ENCODE measurements at places on chromosomes 2 and 18. TPM values are rescaled to one million over a fixed set of nuclear protein-coding genes. Genes with fewer than 3 reads are reported as not detected.
A peak's percentile ranks its signal among the peaks of the same experiment; 100 is the strongest.

- no peaks in the 10 kb centered on the region for H3K4me1 ChIP-seq
- DNase-seq, result no peak
- no peaks in the 10 kb centered on the region for H3K36me3 ChIP-seq
- no peak overlapping the region for H3K27ac ChIP-seq
- no peak overlapping the region for H3K4me3 ChIP-seq
Measured at GRCh38 chr2:236998236-236998635, 87.5 kb upstream of the COPS8 start.

DNA sequence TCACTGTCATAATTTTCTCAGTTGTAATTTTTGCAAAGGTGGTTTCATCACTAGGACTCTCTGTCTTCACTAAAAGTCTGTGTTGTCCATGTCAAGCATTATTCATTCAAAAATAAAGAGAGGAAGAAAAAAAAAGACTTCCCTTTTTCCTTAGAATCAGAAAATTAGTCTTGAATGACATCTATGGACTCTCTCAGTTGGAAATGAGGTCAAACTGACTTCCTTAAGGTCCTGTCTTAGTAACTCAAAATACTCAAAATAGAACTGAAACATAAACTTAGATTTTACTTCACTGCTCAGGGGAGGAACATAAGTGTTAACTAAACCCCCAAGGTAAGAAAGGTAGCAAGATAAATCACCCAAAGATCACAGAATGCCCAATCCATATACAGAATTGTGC is 2.2 kb upstream of the ZNF407 start:
- peaks cover 22% of the 10 kb centered on the region for H3K4me1 ChIP-seq
- DNase-seq, result no peak

- H3K36me3 ChIP-seq, result no peaks in the 10 kb centered on the region
- H3K4me3 ChIP-seq, result no peak overlapping the region
- H3K4me1 ChIP-seq, result no peaks in the 10 kb centered on the region
- no peak overlapping the region for H3K27ac ChIP-seq
- no peaks in the 10 kb centered on the region for H3K27me3 ChIP-seq
Measured at GRCh38 chr2:143300536-143300935, 171.3 kb downstream of the ARHGAP15 start.

GRCh38 chr2:8170552-8171327 is 511.1 kb upstream of the ID2 start:
- no peak overlapping the region for H3K27ac ChIP-seq
- H3K36me3 ChIP-seq, result no peaks in the 10 kb centered on the region
- H3K4me3 ChIP-seq, result no peak overlapping the region

GRCh38 chr18:1483385-1483784 is 578.7 kb downstream of the ADCYAP1 start:
- H3K4me1 ChIP-seq, result no peaks in the 10 kb centered on the region
- H3K27ac ChIP-seq, result no peak overlapping the region
- no peak overlapping the region for H3K4me3 ChIP-seq
- no peaks in the 10 kb centered on the region for H3K27me3 ChIP-seq

DNA sequence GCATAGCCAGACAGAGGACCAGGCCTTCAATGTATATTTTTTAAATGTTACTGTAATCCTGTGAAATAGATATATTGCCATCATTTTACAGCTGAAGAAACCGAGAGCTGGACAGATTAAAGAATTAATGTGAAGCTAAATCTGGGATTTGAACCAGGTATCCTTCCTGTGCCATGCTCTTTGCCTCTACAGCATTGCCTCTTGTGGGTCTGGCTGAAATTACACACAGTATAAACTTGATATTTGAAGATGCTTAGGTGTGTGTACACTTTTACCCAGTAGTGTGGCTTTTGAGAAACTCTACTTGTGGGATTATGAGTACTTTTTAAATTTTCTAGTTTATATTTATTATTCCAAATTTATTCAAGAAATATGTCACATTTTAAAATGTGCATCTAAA is 264.5 kb downstream of the CNTNAP5 start:
- DNase-seq, result no peak
- H3K36me3 ChIP-seq, result no peaks in the 10 kb centered on the region
- no peaks in the 10 kb centered on the region for H3K27me3 ChIP-seq
- H3K4me3 ChIP-seq, result no peak overlapping the region
- no peaks in the 10 kb centered on the region for H3K4me1 ChIP-seq

DNA sequence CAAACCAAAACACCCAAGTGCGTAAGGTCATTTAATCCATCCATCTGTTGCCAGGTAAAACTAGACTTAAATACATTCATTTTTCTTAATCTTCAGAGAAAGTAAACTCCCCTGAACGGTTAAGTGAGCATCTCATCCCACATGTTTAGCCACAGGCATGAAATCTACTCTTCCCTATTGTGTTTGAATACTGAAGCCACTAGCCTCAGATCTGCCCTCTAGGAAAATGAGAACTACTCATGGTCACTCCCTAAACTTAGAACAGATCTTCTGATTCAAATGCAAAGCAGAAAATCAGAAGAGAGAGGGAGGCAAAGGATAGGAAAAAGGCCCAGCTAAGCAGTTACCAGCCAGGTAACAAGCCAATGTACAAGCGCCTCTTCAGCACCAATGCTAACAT is 7.1 kb downstream of the TMEM247 start:
- H3K27ac ChIP-seq, result no peak overlapping the region
- no peak overlapping the region for H3K4me3 ChIP-seq
- no peak for DNase-seq
- peaks cover 32% of the 10 kb centered on the region for H3K4me1 ChIP-seq
- H3K36me3 ChIP-seq, result no peaks in the 10 kb centered on the region
- no peaks in the 10 kb centered on the region for H3K27me3 ChIP-seq

DNA sequence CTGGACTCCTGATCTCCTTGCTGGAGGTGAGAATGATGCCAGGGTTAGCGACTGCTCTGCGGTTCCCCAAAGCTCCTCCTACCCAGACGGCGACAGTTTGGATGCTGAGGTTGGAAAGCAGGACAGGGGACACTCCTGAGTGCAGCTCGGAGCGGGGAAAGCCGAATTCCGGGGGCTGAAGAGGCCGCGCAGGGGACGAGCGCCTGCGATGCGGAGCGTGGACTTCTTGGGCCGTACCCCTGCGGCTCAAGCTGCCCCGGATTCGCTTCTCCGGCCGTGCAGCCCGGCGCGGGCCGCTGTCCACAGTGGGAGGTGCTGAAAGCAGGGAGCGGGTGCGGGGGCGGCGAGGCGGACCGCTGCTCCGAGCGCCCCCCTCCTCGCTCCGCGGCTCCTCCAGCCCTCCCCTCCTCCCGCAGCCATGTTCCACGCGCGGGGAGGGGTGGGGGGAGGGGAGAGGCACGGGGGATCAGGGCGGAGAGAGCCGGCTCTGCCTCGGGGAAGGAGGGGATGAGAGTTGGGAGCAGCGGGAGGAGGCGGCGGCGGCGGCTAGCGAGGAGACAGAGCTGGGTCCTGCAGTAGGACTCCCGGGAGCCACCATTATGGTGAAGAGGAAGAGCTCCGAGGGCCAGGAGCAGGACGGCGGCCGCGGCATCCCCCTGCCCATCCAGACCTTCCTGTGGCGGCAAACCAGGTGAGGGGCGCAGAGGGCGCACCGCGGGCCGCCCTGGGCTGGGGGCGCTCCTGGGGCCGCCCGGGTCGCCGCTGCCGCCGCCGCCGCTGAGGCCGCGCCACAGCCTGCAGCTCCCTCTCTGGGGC is at the start of gene UNC80:
Gene UNC80, plus strand, starts transcription at position 359 of the 816 bp plus-strand sequence. Its CDS starts 241 bp downstream, at position 600.
- peaks cover 6% of the 10 kb centered on the region for H3K27me3 ChIP-seq
- H3K27ac ChIP-seq, result no peak within 1 kb of the TSS
- no peaks in the 10 kb centered on the region for H3K4me1 ChIP-seq
- no peaks in the 10 kb centered on the region for H3K36me3 ChIP-seq
- no peak for DNase-seq

DNA sequence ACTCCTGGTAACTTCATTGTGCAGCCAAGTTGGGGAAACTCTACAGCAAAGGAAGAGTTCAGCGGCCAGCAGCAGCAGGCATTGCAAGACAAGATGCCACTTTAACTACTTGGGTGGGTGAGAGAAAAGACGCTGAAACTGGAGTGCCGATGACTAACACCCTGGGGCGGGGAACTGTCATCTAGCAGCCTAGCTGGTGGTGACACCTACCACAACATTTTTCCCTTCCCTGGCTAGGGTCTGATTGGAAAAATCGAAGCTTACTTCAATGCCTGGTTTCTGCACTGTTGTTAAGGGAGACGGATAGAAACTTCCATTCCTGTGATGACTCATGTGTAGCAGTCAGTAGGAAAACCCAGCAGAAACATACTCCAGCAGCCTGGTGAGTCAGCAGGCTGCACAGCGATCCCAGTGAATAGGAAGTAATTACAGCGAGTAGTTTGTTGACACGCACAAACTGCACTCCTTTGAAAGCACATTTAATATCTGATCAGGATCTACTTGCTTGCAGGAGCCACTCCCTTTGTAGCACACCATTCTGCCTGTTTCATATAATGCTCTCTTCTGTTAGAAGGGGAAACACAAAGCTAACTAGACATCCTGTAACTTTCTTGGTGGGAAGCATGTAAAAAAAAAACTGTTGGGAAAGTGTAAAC is 62.1 kb upstream of the MAPRE2 start:
- DNase-seq, result peak; percentile 49
- no peaks in the 10 kb centered on the region for H3K27me3 ChIP-seq
- no peaks in the 10 kb centered on the region for H3K36me3 ChIP-seq
- H3K4me1 ChIP-seq, result no peaks in the 10 kb centered on the region

- no peak overlapping the region for H3K27ac ChIP-seq
- peaks cover 6% of the 10 kb centered on the region for H3K4me1 ChIP-seq
- no peak overlapping the region for H3K4me3 ChIP-seq
- no peaks in the 10 kb centered on the region for H3K36me3 ChIP-seq
Measured at GRCh38 chr2:28676152-28676835, 75.3 kb upstream of the PPP1CB start.

DNA sequence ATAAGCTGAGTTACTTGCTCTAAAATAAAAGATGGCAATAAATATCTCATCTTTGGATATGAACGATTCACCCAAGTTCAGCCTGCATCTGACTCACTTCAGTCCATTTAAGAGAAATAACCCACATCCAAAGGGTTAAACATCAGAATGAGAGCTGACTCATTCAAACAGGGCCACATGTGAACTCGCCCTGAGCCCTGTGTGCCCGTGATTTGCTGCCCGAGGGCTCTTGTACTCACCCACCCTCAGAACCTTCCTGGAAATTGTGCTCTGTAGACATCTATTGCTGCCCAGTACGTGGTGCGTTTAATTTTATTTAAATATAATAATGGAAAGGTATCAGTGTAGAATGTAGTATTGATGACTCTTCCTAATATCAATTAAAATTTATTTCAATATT is 66.9 kb upstream of the RBM44 start:
- peaks cover 60% of the 10 kb centered on the region for H3K4me1 ChIP-seq
- no peaks in the 10 kb centered on the region for H3K27me3 ChIP-seq
- no peak for DNase-seq

- no peak overlapping the region for H3K27ac ChIP-seq
- no peak overlapping the region for H3K4me3 ChIP-seq
- no peaks in the 10 kb centered on the region for H3K36me3 ChIP-seq
- H3K4me1 ChIP-seq, result peaks cover 11% of the 10 kb centered on the region
Measured at GRCh38 chr2:12106440-12107080, 360.1 kb downstream of the LPIN1 start.

DNA sequence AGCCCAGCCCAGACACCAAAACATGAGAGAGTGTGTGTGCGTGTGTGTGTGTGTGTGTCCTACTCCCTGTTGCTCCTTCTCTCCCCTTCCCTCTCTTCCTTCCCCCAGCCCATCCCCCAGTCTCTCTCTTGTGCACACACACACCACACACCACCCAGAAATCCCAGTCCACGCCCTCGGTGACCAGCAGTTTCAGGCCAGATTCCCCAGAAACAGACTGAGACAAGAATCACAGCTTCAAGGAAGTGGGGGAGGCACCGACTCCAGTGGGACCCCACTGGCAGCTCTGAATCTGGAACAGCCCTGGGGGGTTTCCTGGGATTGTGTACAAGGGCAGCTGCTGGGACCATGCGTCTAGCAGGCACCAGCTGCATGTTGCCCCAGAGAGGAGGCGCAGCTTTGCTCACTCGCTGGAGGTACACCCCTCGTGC is 113.5 kb downstream of the NDUFA10 start:
- no peak overlapping the region for H3K4me3 ChIP-seq
- no peaks in the 10 kb centered on the region for H3K27me3 ChIP-seq
- no peaks in the 10 kb centered on the region for H3K36me3 ChIP-seq
- H3K4me1 ChIP-seq, result no peaks in the 10 kb centered on the region

EEF1B2 gene
- total RNA-seq, result 289 TPM

GNAL gene
- total RNA-seq, result 12.9 TPM

STK25 gene
- total RNA-seq, result 301 TPM

CRYGD gene
- not detected for total RNA-seq

PROM2 gene
- total RNA-seq, result 6.9 TPM

MYO5B gene
- total RNA-seq, result 35.2 TPM

CD8B2 gene
- not detected for total RNA-seq

HMSD gene
- total RNA-seq, result 0.63 TPM

TXNDC2 gene
- not detected for total RNA-seq

ALK gene
- total RNA-seq, result 4.8 TPM

CEP68 gene
- total RNA-seq, result 27.5 TPM
